ENCODE measurements at places on chromosomes 16 and 17.

- no peak for DNase-seq
These were observed 26.2 kb upstream of the ADORA2B start for GRCh38 chr17:15918661-15919259.

- DNase-seq = no peak
These were observed 670 bp downstream of the RPS2 start for GRCh38 chr16:1963806-1964505.

- no peak for DNase-seq
These were observed 156.5 kb downstream of the FOXL1 start for GRCh38 chr16:86734543-86735460.

GRCh38 chr17:1561420-1562175 is 994 bp downstream of the PITPNA start:
- DNase-seq = no peak

DNA sequence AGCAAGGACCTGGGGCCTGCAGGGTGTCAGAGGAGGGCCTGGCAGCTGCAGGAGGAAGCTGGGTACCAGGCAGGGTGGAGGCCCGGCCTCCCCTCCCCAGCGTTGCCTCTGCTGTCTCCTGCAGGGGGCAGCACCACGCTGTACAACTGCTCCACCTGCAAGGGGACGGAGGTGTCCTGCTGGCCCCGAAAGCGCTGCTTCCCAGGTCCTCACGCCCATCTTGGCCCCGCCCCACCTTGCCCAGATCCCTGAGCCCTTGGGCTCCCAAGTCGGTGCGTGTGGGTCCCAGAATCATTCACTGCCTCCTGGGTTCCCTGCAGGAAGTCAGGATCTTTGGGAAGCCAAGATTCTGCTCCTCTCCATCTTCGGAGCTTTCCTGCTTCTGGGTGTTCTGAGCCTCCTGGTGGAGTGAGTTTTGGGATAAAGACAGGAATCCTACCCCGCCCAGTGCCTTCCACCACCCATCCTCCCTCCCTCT is 1.2 kb downstream of the TMEM95 start:
- peak; percentile 57 for DNase-seq

DNA sequence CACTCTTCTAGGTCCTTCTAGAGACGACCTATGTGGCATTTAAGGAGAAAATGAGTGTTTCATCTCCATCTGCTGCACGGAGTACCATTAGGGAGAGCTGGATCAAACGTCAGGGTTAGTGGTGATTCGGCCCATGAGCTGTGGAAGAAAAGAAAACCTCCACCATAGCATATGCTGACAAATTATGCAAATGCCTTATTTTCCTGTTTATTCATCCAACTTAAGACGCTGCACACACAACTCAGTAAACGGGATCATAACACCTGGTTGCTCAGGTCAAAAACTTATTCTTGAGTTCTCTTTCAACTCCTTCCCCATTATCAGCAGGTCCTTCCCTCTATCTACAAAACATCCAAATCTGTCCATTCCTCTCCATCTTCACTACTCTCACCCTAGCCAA is 1.3 kb upstream of the MOSMO start:
- no peak for DNase-seq

DNA sequence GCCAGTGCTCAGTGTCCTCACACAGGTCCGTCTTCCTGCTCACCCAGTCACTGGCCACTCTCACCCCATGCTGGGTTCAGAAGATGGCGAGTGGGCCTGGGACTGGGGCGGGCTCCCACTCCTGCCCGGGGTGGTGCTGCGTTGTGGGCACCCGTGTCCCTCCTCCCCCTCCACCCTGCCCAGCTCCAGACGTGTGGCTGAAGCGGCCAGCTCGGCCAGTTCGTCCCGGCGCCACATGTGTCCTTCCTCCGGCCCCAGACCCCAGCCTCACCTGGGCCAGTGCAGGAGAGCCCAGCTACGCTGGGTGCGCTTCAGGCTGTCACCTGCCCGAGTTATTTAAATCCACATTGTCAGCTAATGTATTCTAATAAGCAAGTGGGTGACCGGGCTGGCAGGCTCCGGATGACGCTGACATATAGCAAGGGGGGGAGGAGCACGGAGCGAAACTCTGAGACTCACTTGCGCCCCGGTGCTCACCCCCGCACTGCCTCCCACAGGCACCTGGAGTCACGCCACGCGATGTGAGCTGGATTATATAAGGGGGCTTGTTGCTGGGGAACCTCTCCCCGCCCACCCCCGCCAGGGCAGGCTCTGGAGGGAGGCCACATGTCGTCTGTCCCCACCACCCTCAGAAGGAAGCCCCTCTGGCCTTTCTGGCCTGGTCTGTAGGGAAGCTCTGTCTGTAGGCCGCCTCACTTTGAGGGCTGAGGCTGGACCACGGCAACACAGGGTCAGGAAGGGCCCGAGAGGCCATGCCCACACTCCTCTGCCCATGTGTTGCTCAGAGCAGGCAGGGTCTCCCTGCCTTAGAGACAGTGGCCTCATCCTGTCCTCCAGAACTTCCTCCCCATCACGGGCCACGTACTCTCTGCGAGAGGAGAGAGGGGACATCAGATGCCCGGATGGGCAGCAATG is 7.1 kb upstream of the BAIAP2 start:
- no peak for DNase-seq

- no peak for DNase-seq
These were observed 677 bp upstream of the RANGRF start for GRCh38 chr17:8287651-8288335.

- no peak for DNase-seq
These were observed 39.0 kb downstream of the TEX2 start for GRCh38 chr17:64223931-64224629.

GRCh38 chr17:65039336-65039988 is 17.1 kb downstream of the GNA13 start:
- no peak for DNase-seq

- DNase-seq = no peak
These were observed 9.3 kb downstream of the ADCY7 start for GRCh38 chr16:50275428-50276325.

- DNase-seq = no peak
These were observed 11.1 kb downstream of the SCN4A start for GRCh38 chr17:63961355-63962212.

DNA sequence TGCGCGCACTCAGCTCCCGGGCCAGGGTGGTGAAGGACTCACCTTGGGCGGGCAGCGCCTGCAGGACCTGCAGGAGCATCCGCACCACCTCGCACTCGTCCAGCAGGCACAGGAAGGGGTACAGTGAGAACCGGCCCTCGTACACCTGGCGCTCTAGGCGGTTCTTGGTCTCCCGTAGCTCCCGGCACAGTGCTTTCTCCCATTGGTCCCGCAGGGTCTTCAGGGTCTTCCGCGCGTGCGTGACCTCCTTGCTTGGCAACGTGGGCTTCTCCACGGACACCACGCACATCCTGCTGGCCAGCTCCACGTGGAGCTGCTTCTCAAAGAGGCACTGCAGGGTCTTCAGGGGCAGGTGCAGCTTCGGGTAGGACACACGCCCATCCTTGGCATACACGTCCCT is 74.1 kb upstream of the MED13 start:
- DNase-seq = no peak

DNA sequence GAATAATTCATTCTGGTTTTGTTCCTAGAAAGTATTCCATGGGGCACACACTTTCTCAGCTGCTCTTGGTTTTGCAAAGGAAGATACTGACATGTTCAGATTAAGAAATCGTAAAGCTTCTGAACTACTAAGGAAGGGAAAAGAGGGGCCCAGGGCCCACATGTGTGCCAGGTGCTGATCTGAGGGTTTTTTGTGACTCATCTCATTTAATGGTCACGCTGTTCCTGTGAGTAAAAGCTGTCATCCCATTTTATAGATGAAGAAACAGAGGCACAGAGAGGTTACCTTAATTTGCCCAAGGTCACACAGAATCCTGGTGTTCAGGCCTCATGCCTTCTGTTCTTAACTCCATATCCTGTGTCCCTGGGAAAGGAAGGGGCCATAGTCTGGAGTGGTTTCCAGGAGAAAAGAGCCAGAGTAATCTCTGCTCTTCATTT is 113.2 kb downstream of the MSI2 start:
- no peak for DNase-seq
